Stimulated activated CD4-positive, alpha-beta T cell treated with anti-CD3 and anti-CD28 coated beads, Interleukin-4, amount 100 ng/mL, for 1 hour (primary cell): ENCODE measurements at places on chromosomes 1 and 21.

DNA sequence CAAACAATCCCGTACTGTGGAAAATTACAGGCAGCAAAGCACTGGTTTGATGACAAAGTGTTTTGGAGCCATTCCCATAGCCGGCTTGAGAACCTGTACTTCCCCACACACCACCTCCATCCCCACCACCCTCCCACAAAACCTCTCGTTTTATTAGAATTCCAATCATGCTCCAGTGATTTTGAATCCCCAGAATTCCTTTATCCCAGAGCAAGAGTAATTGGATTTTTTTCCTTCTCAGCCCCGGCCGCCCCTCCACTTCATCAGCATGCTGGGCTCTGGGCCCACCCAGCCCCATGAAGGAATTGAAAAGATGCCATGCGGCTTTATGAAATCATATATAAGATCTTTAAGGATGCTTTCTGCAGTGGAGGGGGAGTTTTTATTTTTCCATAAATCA lies 136.6 kb downstream of the OMA1 start:
- DNase-seq, result no peak

GRCh38 chr1:87592156-87592555 lies 263.5 kb downstream of the LMO4 start:
- DNase-seq, result no peak

DNA sequence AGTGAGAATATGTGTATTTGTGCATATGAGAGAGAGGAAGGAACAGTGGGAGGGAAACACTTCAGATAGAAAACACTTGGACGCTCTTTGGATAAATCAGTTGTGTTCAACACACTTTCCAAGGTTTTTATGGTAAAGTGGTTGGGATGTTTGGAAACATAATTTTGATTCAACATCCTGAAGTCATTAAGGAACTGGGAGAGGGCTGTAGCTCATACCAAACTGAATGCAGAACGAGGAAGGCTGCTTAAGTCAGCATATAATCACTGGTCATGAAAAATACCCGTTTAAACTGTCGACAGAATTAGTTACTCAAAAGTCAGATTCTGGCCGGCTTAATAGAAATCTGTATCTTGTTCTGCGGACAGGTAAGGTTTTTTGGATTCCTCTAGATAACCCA lies 14.9 kb downstream of the LIX1L start:
- DNase-seq, result no peak

- DNase-seq, result no peak
Observed at GRCh38 chr1:11561740-11562139, 82.8 kb downstream of the DISP3 start.

DNA sequence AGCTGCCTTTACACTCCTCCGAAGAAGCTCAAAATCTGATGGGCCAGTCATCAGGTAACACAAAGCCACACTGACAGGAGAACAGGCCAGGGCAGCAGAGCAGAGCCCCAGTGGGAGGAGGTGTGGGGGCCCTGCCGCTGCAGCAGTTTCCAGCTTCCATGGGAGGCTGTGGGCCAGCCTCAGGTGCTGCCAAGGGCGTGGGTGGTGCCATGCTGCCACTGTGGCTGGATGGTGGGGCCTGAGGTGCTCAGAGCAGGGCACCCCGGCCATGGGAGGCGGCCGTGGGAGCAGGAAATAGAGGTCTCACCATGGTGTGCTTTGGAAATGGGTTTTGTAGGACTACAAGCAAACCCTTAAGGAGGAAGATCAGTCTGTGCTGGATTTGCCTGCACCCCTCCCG lies 50.8 kb upstream of the COL6A1 start:
- DNase-seq, result no peak

- no peak for DNase-seq
Observed at GRCh38 chr1:48661726-48662463, 114.8 kb downstream of the BEND5 start.

DNA sequence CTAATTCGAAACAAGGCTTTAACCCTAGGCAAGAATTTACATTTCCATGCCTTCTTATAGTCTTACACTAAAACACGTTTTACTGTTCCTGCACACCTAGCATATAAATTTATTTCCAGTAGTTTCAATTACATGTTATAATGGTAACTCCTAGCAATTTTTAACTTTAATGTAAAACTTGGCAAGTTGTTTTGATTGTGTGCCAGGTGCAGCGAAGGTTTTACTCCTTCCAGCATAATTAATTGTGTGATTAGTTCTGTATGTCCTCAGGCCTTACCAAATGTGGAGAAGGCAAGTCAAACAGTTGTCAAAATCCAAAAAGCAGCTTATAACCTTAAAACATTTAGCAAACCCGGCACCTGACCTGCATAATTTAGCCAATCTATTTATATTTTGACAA lies 114.8 kb downstream of the KCNK1 start:
- DNase-seq, result no peak

DNA sequence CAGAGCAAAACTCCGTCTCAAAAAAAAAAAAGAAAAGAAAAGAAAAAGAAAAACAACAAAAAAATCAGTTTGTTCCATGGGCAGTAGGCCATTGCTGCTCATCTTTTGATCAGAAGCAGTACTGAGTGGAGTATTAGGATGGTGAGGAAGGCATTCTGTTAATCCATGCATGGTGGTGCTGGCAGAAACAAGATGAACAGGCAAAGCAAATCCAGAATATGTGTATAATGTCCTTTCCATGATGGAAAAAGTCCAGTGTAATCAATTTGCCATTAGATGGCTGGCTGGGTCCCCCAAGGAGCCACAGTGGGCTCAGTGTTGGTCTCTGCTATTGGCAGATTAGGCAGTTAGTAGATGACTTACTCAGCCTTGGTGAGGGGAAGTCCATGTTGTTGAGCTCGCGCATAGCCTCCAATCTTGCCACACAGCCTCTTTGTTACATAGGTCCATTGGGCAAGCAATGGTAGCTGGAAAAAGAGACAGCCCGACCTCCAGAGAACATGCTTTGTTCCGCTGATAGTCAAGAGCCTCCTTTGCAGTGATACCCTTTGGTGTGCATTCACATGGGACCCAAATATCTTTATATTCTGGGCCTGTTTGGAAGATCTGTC lies 23.3 kb downstream of the H3-3A start:
- no peak for DNase-seq

DNA sequence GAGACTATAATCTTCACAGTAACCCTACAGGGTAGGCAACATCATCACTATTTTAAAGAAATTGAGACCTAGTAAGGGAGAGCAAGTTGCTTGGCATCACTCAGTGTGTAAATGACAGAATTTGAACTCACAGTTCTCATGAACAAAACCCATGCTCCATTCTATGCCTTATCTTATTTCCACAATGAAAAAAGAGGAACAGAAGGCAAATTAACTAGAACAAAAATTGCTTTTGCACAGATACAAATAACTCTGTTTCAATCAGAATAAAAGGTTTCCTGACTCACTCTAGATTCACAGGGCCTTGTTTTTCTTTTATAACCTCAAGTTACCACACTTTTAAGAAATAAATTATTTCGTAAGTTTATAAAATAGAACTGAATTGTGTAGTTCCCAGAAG lies 90.1 kb downstream of the UCHL5 start:
- DNase-seq, result no peak

DNA sequence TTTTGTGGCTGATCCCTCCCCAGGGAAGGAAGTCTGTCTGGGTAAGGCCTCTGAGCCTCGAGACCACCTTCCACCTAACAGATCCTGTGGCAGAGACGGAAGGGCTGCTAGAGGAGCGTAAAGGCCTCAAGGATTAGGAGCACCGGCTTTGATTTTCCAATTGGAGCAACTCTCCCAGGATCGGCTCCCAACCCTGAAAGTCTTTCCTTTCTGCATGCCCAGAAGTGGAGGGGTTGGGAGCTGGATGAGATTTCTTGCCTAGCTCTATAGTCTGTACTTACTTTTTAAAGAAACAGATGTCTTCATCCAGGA lies 41.4 kb downstream of the ELK4 start:
- no peak for DNase-seq

- no peak for DNase-seq
Observed at GRCh38 chr1:234604495-234605398, 5.2 kb downstream of the IRF2BP2 start.

DNA sequence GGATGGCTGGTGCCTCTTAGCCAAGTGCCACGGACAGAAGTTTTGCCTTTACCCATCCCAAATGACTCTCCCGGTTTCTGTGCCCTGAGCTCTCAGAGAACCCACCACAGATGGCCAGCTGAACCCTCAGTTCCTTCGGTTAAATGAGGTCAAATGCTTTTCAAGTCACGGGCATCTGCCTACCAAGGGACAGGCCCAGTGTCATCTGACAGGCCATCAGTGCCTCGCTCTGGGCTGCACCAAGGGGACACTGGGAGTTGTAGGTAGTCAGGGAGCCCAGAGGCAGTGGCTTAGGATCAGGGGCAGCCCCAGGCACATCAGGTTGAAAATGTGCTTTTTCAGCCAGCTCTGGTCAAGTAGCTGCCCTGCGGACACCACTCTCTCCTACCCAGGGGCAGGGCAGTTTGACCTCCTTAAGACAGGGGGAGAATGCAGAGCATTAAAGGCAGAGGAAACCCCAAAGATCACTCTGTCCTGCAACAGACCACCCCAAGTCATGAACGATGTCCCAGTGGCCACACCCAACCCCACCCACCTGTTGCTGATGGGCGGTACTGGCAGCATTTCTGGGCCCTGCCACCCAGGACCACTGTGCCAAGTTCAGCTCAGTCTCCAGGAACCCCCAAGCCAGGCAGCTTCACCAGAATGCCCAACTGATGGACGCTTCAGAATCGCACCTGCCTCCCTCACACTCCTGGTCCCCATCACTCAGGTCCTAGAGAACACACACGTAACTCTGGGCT lies 60.7 kb downstream of the CASZ1 start:
- DNase-seq, result no peak

DNA sequence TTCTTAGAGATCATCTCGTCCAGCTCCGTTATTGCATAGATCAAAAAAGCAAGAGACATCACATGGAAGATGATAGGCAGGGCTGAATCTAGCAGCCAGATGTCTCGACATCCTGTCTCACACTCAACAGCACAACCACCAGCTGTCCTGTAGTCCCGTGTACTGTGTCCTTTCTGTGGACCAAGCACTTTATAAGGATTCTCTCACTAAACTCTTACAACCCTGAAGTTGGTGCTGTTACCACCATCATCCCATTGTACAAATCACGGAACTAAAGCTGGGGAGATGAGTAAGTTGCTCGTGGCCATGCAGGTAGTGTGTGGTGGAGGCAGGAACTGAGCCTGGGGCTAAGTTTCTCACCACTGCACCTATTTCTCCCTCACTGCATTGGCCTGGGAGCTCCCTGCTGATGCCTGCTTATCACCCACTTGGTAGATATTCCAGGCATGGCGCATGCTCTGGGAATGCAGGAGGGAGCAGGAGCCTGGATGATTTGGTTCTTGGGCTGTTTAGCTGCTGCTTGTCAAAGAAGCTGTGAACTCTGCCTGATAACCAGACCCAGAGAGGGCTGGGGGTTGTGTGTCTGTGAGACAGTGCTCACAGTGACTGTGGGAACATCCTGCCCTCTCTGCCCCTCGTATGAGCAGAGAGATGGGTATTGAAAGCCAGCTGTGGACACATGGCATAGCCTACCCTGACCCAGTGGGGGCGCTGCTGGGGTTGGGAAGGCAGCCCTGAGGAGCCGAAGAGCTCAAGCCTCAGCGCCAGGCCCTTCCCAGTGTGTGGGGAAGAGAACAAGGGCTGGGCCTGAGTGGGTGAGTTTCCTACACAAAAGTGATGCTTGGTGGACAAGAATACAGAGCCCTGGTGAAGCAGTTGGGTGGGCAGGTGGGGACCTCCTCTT lies 13.6 kb downstream of the PPFIA4 start:
- DNase-seq, result no peak

DNA sequence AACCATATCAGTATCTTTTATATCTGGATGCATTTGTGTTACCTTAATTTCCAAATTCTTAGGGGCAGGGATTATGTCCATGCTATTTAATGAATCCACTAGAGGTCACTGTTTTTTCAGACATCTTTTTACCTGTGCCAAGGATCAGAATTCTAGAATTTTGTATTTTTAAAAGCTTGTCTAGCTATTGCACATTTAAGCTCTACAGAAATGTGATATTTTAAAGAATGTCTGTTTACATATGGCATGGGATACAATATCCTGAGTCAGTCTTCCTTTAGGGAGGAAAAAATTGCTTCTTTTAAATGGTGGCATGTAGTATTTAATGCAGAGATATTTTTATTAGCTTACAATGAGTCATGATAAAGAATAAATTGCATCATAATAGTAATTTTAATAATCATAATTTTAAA lies 11.3 kb downstream of the RPAP2 start:
- DNase-seq, result no peak

GRCh38 chr1:71494163-71494562 lies 413.3 kb upstream of the ZRANB2 start:
- DNase-seq, result no peak

DNA sequence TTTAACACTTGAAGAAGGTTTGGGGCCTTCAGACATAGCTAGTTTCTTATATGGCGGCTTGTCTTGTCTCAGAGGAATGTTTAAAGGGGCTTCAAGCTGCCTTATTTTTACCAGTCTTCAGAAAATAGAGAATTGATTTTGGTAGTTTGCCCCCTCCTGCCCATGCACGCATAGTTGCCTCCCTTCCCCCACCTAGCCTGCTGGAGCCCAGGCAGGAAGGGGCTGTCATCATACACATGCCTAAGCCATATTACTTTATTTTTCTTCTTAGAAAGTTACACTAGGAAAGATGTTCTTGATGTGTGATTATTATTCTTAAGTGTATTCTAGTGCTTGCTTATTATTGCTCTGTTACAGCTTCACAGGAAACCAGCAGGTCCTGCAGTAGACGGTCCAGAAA lies 18.3 kb downstream of the PBX1 start:
- no peak for DNase-seq

DNA sequence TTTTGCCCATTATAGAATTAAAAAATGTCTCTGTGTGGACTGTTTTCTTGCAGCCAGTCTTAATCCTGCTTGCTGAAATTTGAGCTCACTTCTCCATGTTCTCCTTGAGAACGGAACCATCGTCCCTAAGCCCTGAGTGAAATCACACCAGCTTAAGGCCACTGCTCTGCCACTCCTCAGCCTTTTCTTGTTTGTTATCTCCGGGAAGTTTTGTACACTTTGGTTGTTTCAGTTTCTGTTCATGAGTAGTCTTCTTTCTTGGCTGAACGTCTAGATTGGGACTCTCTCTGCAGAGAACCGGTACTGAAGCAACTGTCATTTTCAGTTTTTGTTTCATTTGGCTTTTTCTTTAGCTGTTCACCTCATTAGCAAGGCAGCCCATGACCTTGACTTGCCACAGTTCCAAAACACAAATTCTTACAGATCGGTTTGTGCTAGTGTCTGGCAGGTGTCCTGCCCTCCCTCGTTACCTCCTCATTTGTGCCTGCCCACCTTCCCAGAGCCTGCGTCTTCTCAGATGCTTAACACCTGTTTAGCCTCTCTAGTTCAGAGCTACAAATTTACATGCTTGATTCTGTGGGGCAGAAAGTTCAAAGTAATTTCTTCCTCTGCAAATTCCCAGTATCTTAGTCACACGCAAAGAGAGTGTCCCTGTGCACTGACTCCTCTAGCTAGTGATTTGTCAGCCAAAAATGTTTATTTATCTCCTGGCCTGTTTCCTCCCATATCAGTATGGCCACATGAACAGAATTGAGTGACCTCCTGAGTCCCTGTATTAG lies 12.4 kb downstream of the PSEN2 start:
- DNase-seq, result peak; percentile 34

DNA sequence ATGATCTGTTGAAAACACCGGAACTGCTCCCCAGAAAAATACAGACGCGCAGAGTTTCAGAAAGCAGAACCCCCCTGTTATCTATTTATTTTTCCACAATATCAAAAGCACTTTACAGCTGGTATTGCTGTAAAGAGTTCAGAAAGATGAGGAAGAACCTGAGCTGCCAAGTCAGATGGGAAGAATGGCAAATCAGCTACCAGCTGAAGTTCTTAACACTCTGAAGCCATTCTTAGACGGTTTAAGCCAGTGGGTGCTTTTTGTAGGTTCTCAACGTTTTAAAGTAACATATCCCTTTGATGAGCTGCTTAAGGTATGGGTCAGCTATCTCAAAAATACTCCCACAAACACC lies 714 bp upstream of the AKIRIN1 start:
- DNase-seq, result no peak
